ENCODE measurements at places on chromosomes 1 and 21.

DNA sequence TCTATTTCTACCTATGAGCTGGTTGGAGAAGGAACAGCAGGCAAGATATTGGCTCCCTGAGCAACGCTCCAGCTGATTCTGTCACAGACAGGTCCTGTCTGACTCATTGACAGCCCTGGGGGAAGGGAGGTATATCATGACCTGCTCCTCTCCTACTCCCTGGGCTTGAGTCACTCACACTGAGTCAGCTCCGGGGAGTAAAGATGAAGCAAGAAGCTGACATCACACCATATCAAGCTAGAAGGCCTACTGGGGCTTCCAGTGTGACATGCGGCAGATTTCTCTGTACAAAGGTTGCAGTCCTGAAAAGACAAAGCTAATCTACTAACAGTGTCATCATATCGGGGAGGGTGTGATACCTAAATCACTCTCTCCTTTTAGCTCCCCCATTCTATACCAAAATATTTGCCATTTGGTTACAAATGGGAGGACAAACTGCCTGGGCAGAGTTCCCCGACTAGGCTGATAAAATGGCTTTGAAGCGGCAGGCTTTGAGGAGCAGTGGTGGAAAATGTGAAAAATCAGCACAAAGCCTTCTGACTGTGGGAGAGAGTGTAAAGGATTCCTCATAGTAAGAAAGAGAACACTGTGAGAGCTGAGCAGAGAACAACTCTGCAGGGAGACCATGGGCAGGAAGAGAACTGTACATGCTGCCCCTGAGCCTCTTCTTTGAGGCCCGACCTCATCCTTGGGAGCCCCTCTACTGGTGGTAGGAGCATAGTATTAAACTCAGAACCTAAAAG, 15.5 kb downstream of the PI4KB start:
- no peak for DNase-seq

DNA sequence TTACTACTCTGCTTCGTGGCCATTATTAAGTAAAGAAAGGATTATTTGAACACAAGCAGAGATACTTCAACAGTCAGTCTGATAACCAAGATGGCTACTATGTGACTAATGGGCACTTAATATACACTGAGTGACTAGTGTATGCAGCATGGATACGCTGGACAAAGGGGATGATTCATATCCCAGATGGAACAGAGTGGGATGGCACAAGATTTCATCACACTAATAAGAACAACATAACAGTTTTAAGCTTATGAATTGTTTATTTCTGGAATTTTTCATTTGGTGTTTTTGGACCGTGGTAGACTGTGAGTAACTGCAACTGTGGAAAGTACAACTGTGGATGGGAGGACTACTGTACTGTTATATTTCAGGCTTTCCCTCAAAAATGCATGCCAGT, 9.4 kb downstream of the ZCCHC17 start:
- no peak for DNase-seq

- DNase-seq = no peak
These were observed 10.8 kb upstream of the CSF3R start for GRCh38 chr1:36493524-36493923.

GRCh38 chr1:192993426-192994085, 65.6 kb downstream of the UCHL5 start:
- DNase-seq = no peak

GRCh38 chr1:5770981-5771765, 221.1 kb downstream of the NPHP4 start:
- no peak for DNase-seq

GRCh38 chr21:40128891-40129290, 261.7 kb downstream of the PCP4 start:
- DNase-seq = no peak

GRCh38 chr1:72122099-72122880, 160.0 kb downstream of the NEGR1 start:
- no peak for DNase-seq

DNA sequence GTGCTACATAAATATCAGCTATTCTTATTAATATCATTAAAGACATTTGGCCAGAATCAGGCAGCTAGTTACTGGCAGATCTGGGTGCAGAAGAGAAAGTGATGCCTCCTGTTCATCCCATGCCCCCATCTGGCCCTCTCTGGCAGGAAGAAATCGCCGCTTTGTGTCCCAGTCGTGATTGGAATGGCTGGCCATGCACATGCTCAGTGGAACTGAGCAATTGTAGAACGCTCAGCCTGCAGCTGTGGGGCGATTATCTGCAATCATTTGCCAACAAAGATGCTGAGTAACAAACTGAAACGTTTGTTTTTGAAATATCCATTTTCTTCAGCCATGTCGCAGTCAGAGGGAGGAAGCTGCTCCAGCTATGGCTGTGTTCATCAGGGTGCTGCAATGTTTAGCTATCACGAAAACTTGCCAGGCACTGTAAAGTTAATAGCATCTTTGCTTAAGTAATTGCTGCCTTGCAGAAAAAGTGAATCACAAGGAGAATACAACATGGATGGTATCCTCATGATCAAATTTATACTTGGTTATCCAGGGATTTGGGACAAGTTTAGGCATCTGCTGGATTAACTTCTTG, 36.5 kb downstream of the NGF start:
- no peak for DNase-seq

DNA sequence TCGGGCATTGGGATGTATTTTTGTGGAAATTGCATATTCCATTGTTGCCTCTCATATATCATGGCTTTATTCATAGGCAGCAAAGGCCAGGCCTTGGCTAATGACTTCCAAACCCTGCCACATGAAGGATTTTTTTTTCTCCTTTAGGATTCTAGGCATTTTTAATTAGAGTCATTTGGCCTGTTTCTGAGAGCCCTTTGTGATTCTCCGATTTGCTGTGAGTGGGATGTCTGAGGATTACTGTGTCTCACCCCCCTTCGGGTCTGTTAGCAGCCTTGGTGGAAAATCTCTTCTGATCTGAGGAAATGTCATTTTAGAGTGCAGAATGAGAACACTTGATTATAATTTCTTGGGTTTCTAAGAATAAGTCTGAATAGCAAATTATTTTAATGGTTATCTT, 253.5 kb downstream of the NTNG1 start:
- DNase-seq = no peak

DNA sequence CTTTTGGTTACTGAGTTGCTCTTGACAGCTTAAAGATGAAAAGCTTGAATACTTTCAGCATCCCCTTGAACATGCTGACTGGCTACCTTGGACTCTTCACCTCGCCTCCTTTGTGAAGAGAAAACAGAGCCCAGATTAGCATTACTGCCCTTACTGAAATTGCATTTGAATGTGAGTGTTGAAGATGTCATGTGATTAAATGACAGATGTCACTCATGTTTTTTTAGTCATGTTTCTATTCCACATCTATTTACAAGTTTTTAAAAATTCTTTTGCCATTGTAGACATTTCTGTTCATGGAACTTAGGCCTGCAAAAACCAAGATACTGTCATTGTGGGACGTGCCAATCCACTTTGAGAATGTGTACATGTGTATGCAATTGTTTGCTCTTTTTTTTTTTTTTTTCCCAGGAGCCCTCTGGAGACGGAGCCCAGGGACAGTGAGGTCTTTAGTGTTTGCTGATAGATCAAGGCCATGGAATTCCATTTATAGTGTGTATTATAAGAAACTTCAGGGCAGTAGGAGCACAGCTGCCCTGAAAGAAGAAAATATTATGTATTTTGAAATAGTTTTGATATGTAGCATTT, 25.7 kb upstream of the IVNS1ABP start:
- DNase-seq = no peak

DNA sequence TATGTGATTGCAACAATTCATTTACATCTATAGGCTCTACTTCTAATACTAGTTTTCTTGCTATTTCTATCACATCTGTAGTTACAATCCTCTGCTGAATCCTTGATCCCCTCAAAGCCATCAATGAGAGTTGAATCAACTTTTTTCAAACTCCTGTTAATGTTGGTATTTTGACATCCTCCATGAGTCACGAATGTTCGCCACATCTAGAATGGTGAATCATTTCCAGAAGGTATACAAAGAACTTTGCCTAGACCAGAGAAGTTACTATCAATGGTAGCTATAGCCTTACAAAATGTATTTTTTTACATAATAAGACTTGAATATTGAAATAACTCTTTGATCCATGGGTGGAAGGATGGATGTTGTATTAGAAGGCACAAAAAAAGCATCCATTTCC, 110.0 kb downstream of the AMY1C start:
- DNase-seq = no peak

DNA sequence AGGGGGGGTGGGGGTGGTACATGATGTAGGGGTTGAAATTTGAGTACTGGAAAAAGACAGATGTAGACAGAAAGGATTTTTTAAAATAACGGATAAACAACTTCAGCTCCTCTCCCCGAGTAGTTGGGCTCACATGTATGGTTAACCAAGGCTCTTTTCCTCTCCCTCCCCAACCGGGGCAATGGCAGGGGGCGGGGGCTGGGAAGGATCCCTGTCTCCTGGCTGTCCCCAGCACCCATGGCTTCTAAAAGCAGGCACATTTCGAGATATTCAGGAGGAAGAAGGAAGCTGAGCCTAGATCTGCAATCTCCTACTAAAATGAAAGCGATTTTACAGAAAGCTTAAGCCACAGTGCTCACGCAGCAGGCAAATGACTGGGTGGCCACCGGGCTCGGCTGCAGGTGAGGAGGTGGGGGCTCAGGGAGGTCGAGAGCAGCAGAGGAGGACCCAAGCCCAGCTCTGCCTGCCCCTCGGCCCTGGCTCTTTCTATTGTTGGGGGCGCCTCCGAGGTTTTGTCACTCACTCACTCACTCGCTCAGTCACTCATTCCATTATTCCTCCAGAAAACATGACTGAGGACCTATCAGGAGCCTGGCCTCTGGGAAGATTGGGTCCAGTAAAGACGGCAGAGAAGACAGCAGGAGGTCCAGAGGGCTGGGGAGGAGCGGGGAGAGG, 573.3 kb downstream of the PTPRU start:
- no peak for DNase-seq

DNA sequence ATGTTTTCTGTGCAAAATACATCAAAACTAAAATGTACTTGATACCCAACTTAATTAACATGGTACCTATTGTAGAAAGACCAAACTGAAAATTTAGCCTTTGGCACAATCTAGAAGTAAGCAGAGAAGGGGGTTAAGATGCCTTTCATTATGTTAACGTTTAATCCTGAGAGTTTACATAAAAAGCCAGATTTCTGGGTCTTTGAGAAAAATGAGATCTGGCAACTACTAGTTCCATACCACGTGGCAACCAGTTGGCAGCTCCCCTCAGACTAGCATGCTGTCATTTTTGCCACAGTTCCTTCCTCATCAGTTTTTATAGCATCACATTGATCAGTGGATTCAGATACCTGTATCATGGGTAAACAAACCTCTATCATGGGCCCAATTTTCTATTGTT, 1.5 kb downstream of the RO60 start:
- no peak for DNase-seq

DNA sequence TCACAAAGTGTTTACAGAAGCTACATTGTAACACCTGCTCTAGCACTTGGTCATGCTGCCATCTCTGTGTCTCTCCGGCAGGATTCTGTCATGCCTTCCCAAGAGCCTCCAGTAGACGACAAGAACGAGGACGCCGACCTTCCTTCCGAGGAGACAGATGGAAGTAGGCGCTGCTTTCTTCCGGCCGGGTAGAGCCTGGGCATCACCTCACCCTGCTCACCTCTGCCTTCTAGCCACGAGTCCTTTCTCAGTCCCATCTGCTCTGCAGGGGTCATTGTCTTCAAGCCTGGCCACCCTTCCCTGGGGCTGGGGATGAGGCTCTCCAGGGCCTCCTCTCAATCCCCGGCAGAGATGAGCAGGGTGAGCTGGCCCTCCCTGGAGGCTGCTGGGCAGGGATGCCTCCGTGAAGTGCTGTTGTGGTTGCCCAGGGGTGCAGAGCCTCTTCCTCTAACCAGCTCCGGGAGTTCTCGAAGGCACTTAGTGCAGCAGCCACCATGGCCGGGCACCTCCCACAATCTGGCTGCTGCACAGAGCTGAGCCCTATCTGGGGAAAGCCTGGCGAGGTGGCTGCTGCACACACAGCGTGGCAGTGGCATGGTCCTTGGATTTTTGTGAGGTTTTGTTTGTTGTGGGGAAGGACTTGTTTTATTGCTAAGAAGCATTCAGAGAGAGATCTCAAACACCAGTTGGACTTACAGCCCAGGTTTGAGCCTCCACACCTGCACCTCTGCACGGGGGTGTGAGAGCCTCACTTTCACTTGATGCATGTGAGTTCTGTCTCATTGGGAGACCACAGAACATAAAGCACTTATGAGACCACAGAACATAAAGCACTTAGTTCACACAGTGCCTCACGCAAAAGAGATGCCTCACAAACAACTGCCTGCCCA, 48.4 kb downstream of the FAAP20 start:
- no peak for DNase-seq

- no peak for DNase-seq
These were observed 14.2 kb downstream of the MTF1 start for GRCh38 chr1:37845049-37845646.

DNA sequence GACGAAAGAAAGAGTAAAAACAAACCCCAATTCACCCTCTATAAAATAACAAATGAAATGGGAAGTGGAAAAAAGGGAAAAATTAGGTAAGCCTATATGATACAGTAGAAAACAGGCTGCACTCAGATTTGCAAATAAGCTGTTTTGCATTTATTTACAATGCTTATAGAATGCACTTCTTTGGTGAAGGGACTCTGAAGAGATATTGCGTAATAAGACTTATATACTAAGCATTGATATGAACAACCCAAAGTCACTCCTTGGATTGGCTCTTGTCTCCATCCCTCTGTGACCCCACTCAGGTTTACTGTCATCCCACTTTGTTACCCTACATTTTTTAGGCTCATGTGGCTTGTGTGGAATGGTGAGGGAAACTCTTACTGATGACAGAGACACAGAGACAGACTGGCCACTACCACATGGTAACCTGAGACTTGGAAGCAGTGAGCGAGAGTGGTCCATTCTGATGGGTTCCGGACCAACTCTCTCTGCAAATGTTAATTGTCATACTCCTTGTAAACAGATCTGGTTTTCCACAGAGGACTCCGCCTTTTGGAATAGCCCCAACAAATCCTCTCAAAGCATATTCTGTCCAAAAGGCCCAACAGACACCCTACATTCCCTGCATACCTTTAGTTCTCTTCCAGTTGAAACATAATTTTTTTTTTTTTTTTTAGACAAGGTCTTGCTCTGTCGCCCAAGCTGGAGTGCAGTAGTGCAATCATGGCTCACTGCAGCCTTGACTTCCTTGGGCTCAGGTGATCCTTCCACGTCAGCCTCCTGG, 11.0 kb downstream of the GSTM5 start:
- no peak for DNase-seq

DNA sequence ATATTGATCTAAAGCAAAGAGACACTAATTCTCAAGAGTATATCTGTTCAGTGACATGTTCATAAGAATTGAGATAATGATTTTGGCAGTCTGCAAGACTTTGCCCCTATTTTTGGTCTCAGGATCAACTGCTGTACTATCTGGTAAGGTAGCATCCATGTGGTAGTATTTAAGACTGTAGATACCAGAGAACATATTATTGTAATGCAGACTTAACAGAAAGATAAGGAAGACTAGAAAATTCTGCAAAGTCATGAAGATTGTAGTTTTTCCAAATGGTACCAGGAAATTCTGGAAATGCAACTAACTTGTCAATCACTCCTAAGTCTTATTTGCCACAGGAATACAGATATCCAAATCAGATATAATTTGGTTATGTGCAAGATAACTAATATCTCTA, 35.1 kb downstream of the RNF2 start:
- DNase-seq = no peak
